Immature natural killer cell (primary cell): ENCODE measurements at places on chromosomes 3 and 15. TPM values are rescaled to one million over a fixed set of nuclear protein-coding genes. Genes with fewer than 3 reads are reported as not detected.

The LRRC31 gene
- not detected for polyA plus RNA-seq

The CX3CR1 gene
- 522 TPM for polyA plus RNA-seq

The GOLGA8Q gene
- polyA plus RNA-seq, result 0.43 TPM

The ABI3BP gene
- polyA plus RNA-seq, result not detected

The IMPG2 gene
- not detected for polyA plus RNA-seq

The TRPM1 gene
- not detected for polyA plus RNA-seq

The GP9 gene
- 1.2 TPM for polyA plus RNA-seq

The AMIGO3 gene
- 1.5 TPM for polyA plus RNA-seq

The ACKR2 gene
- polyA plus RNA-seq, result not detected

The DNAJA4 gene
- 3.1 TPM for polyA plus RNA-seq

The OSBPL10 gene
- 0.50 TPM for polyA plus RNA-seq

The DCP1A gene
- 51.8 TPM for polyA plus RNA-seq

The CFAP91 gene
- not detected for polyA plus RNA-seq

The KATNBL1 gene
- polyA plus RNA-seq, result 30.5 TPM

The CHP1 gene
- polyA plus RNA-seq, result 24.6 TPM

The EID1 gene
- 198 TPM for polyA plus RNA-seq

The OR4M2 gene
- not detected for polyA plus RNA-seq

The TM6SF1 gene
- 17.9 TPM for polyA plus RNA-seq

The CYP1A1 gene
- not detected for polyA plus RNA-seq

The SKOR1 gene
- polyA plus RNA-seq, result not detected

The RLBP1 gene
- polyA plus RNA-seq, result not detected

The CHRM5 gene
- not detected for polyA plus RNA-seq

The PLA2G4D gene
- polyA plus RNA-seq, result not detected

The SLC9C1 gene
- polyA plus RNA-seq, result not detected

The ANKRD34C gene
- polyA plus RNA-seq, result not detected

The FBXO40 gene
- not detected for polyA plus RNA-seq

The GPR62 gene
- not detected for polyA plus RNA-seq

The GPR149 gene
- not detected for polyA plus RNA-seq

The HRH1 gene
- polyA plus RNA-seq, result not detected

The AMT gene
- 4.8 TPM for polyA plus RNA-seq

The CCR9 gene
- polyA plus RNA-seq, result not detected

The LARP6 gene
- not detected for polyA plus RNA-seq

The A4GNT gene
- not detected for polyA plus RNA-seq

The CYP1A2 gene
- polyA plus RNA-seq, result not detected

The QTRT2 gene
- 12.3 TPM for polyA plus RNA-seq
